ENCODE measurements at places on chromosomes 6 and 20.

- DNase-seq, result no peak
These were observed 76.5 kb downstream of the ZNF217 start for GRCh38 chr20:53517146-53517545.

- DNase-seq, result no peak
These were observed 287.3 kb upstream of the TSHZ2 start for GRCh38 chr20:52684905-52685304.

- DNase-seq, result no peak
These were observed 6.7 kb upstream of the KHDC1L start for GRCh38 chr6:73231986-73232391.

DNA sequence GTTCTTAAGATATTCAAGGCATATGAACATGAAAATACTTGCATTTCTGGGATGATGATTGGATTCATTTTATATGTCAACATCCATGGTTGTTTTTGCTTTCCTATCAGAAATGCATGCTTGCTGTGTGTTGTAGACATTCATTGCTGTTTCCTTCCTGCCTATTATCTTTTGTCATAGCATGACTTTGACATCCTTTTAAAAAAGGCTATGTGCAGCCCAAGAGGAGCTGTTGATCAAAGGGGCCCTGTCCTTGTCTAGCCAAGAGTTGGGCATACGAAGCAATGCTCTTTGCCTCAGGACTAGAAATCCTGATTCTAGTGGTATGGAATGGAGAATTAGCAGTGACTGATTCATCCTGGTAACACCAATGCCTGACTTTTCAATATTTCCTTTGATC is 143.1 kb downstream of the RNF144B start:
- DNase-seq, result no peak

- no peak for DNase-seq
These were observed 48.1 kb upstream of the MC3R start for GRCh38 chr20:56200456-56200855.

DNA sequence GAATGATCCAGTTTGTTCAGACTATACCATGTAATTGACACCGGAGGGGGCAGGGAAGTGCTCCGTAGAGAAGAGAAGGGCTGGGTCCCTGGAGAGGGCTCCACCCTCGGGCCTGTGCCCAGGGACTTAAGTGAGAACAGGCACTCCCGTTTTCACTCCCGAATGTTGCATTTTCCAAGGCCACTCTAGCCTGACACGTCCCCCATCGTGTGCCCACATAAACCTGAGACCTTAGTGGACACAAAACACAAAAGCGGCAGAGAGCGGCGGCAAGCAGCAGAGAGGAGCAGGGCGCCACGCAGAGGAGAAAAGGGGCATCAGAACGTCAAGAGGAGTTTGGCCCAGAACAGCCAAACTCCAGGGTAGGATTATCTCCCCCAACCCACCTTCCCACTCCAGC is 1405.1 kb downstream of the GRIK2 start:
- no peak for DNase-seq

GRCh38 chr6:88605271-88605670 is 358.1 kb downstream of the RNGTT start:
- DNase-seq, result no peak

- no peak for DNase-seq
These were observed 177.5 kb upstream of the MMS22L start for GRCh38 chr6:97460394-97461080.

DNA sequence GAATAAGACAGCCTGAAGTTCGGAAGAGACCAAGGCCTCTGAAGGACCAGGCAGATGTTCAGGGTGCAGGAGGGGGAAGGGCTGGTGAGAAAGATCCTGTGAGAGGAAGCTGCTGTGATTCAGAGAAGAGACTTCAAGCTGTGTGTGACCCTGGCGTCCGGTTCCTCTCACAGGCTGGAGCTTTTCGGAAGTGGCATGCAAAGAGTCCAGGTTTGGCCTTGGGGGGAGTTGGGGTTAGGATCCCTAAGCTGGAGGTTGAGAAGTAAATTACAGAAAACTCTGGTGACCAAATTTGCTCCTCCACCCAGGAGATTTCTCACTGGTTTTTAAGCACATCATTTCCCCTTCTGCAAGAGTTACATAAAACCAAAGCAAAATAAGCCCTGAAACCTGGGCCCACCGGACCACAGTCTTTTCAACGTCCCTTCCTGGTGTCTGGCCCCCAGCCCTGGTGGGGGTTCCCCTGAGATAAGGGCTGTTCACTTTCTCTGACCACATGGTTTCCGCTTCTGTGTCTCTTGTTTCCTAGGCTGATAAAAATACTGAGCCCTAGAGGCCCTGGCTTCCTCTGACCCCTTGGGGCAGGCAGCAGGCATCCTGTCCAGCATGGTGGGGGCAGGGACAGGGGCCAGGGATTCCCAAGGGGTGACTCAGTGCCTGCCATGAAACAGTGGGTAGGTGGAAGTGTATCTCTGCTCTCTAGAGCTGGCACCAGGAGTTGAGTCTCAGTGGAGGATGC is 12.0 kb upstream of the LTA start:
- DNase-seq, result peak; percentile 74

Data from GM10248 (cell line).